AG09309 (cell line): ENCODE measurements at places on chromosomes 13 and 19.

DNA sequence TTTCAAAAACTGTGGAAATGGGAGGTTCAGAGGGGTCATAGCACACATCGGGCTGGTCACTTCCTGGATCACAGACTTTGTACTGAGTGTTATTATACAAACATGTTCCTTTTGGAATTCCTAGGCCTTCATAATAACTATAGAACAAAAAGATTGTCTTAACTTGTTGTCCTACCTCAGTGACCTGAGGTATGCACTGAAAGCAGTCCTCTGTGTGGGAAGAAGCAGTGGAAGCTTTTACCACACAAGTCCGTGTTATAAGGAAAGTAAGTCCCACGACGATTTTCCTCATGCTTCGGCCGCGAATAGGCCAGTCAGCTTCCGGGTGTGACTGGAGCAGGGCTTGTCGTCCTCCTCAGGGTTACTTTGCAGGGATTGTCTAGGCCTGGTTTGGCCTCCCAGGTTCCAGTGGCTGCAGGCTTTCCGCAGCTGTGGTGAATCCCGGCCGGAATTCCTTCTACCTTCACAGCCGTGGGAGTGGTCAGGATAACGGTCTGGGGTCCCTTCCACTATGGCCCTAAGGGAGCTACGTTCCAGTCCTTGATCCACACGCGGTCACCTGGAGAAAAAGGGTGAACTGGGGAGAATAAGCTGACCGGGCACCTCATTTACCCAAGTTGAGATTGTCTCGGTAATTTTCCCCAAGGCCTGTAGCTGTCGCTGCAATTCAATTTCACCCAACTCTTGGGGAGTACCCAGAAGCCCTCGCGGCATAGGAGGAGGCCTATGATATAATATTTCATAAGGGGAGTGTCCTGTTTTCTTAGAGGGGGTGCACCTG lies 16.0 kb downstream of the NAPSA start:
- no peak for DNase-seq

DNA sequence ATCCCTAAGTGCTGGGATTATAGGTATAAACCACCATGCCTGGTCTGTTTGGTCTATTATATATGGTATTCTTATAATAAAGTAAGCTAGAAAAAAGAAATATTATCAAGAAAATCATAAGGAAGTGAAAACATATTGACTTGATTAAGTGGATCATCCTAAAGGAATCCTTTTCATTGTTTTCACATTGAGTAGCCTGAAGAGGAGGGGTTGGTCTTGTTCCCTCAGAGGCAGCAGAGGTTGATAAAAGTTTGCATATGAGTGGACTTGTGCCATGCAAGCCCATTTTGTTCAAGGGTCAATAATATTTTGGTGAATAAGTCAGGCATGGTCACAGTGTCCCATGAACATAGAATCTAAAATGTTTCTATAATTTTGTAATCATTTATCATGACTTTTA lies 52.7 kb downstream of the ZNF627 start:
- peak; percentile 21 for DNase-seq

- DNase-seq: no peak
These were observed 21.7 kb downstream of the ZNF45 start for GRCh38 chr19:43913383-43913782.

GRCh38 chr19:5172859-5173630 lies 167.6 kb downstream of the PTPRS start:
- peak; percentile 96 for DNase-seq

GRCh38 chr19:1967087-1967608 lies 26.2 kb downstream of the CSNK1G2 start:
- no peak for DNase-seq

DNA sequence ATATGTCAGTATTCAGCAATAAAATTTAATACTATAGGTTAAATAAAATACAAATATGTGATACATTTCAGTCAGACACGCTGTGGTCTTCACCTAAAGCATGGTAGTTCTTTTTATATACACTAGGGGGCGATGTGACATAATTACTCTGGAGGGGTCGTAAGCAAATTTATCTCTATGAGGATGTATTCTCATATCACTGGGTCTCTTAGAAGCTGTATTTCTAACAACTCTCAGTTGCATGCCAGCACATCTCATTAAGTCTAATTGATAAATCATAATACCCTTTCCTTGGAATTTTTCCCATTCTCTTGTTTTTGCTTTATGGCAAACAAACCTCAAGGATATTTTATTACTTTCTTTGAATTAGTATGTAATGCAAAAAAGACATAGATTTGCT lies 3.9 kb upstream of the PCDH17 start:
- no peak for DNase-seq

GRCh38 chr13:95931300-95932025 lies 121.7 kb downstream of the UGGT2 start:
- DNase-seq: no peak

DNA sequence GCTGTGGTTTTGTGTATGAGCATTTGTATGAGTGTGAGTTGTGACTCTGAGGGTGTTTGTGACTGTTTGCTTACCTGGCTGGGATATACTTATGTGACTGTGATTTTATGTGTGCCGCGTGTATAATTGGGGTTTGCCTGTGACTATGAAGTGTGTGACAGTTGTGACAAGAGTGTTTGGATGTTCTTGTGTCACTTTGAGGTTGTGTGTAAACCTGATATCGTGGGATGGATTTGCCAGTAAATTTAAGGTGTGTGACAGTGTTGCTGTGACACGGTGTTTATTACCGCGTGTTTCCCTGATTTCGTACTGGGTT lies 442 bp downstream of the ZNF420 start:
- no peak for DNase-seq

DNA sequence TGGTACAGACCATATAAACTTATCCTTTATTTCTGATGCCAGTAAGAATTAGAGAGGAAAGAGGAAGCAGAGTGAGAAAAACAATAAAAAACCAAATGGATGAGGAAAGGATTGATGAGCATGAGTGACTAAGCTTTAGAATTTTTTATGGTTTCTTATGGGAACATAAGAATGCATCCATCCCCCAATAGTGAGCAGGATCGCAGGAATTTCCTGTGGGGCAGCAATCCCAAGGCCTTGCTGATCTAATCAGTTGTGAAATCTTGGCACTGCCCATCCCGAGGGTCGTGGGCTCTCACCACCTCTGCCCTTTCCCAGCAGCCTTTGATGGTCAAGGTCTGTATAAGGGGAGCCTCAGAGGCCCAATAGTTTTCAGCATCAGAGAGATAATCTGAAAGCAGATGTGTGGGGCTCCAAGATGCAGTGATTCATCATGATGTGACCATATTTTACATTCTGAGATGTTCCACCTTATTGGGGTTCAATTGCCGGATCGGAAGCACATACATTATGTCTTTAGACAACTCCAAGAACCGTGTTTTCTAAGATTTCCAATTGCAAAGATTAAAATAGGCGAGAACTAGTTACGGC lies 222.1 kb downstream of the DNAJC15 start:
- DNase-seq: peak; percentile 81

DNA sequence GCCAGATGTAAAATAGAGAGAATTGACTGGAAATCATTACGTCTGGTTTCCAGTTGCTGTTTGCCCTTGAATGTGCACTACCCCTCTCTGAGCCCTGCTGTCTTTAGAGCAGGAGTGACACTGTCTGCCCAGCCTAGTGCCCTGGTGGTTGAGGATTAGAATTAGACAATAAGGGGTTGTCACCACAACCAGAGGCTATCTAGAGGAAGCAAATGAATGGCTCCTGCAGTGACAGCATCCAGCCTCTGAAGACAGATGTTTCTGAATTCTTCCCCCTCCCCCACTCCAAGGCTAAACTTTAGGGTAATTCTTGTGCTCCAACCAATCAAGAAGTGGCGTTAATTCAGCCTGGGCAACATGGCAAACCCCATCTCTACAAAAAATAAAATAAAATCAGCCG lies 2.0 kb downstream of the RAB8A start:
- no peak for DNase-seq

GRCh38 chr13:93865235-93865634 lies 614.2 kb downstream of the DCT start:
- DNase-seq: no peak

- DNase-seq: no peak
These were observed 1.4 kb downstream of the CLASRP start for GRCh38 chr19:45040059-45040771.

DNA sequence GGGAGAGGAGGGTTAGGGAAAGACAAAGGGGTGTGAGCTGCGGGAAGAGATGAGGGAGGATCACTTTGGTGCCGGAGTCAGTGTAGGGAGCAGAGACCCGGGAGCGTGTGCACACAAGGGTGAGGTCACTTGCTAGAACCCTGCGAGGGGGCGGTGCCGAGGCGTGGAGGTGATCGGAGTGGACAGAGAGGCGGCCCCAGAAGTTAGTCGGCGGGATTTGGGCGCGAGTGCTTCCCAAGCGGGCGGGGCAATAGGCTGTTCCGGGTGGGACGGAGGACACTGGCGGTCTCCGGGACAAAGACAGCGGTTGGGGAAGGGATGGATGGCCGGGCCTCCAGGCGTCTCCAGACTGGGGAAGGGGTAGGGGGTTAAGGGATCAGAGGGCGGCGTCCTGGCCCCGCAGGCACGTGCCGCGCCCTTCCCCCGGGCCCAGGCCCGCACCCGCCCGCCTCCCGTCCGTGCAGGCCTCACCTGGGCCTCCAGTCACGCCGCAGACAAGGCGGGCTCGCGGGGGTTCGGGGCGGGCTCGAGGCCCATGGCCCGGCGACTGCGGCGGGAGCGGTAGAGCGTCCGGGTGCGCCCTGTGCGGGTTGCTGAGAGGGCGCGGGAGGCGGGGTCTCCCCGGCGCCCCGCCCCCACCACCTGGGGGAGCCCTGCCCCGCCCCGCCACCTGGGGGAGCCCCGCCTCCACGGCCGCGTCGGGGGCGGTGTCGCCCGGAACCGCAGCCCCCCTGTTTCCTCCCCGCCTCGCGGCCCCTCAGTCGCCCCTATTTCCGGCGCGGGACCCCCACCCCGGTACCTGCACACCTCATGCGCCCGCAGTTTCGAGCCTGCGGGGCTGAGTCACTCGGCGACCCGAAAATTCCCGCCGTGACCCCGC lies at the start of gene LPAR2:
TSS of gene LPAR2 (minus strand) at position 600 of the 880 bp plus-strand sequence. CDS start 945 bp downstream, outside the sequence.
- no peak for DNase-seq

GRCh38 chr19:30710721-30711120 lies 338.5 kb downstream of the ZNF536 start:
- no peak for DNase-seq

DNA sequence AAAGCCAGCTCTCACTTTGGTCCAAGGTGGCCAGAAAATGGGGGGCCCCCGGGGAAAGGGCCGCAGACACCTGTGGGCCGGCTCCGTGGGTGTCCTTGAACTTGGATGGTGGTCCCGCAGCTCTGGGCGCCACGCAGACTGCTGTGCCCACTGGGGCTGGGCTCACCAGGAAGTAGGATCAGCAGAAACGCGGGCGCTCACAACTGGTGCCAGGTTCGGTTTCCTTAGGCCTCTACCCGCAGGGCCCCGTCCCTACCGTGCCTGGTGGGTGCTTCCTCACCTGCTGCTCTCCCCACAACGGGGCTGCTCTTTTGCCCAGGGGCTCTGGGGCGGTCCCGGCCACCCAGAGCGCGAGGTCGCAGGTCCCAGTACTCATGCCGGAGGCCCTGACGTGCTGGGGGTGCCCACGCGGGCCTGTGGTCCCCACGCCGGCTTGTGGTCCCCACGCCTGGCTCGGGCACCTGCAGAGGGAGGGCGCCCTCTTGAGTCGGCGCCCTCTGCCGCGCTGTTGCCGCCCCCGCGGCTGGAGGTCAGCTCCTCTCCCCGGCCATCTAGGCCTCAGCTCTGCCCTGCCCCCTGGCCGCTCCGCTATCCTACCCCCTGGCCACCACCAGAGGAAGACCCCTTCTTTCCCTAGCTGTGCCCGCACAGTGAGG lies 1303.6 kb downstream of the UQCRFS1 start:
- no peak for DNase-seq

DNA sequence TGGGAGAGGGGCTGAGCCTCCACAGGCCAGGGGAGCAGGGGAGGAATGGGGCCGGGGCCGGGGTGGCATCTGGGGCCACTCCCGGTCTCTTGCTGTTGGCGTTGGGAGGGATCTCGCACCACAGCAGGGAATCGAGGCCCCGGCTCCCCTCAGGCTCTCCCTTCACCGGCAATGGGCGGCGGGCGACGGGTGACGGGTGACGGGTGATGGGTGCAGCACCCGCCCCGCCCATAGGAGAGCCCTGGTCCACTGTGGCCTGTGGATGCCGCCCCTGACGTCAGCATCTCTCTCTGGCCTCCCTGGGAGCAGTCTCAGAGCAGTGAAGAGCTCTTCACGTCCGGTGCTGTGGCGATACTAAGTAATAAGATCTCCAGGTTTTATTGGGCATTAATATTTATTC lies 133.6 kb downstream of the KDM4B start:
- no peak for DNase-seq

DNA sequence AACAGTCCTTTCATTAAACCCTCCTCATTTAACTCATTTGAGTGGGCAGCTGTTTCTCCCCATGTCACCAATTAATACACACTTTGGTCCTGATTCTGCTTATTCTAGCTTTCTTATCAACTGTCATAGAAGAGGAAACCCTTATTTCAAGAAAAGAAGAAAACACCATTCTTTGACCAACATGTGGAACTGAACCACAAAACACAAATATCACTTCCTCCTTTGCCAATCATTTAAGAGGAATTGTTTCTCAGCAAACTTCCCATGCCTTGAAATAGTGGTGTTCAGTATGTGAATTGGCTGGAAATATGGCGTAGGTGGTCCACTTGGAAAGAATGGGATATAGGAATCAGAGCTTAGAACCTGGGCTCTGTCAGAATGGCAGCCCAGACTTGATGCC lies 20.4 kb downstream of the MBD3L2B start:
- DNase-seq: no peak

GRCh38 chr13:100230769-100231149 lies 141.9 kb downstream of the PCCA start:
- DNase-seq: no peak

DNA sequence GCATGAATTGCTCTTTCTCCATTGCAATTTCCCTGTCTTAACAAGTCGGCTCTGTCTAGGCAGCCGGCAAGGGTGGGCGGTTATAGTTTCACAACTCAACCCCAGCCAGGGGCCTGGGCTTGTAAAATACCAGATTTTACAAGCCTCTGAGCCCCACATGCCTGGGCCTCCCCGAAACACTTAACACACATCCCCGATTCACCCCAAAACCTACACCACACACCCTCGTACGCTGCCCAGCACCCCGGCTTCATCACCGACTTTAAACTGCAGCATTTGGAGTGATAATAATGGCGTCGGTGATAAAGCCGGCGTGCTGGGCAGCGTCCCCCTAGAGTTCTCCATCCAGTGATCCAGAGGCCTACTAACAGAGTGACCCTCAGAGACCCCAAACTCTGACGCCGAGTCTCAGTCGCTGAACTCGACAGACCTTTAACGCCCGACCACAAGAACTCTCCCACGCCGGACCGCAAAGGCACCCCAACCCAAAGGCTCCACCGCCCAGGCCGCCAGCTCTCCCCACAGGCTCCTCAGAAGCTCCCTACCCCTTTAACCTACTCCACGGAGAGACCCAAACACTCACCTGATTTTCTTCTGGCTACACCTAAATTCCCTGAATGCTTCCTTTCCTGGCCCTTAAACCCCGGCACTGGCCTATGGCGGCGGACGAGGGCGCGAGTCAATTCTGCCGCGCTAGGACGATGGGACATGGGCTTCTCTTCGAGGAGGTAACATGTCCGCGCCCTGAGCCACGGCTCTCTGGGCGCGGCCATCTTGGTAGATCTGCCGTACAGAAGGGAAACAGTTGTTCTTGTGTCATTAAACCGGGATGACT lies at the start of gene ZNF649:
TSS of gene ZNF649 (minus strand) at position 687 of the 835 bp plus-strand sequence. CDS start 4,910 bp downstream, outside the sequence.
- DNase-seq: peak; percentile 43
